ENCODE measurements at places on chromosomes 7 and 10. TPM values are rescaled to one million over a fixed set of nuclear protein-coding genes. Genes with fewer than 3 reads are reported as not detected.

GRCh38 chr7:29478687-29479240 lies 84.9 kb upstream of the PRR15 start:
- DNase-seq, result no peak

DNA sequence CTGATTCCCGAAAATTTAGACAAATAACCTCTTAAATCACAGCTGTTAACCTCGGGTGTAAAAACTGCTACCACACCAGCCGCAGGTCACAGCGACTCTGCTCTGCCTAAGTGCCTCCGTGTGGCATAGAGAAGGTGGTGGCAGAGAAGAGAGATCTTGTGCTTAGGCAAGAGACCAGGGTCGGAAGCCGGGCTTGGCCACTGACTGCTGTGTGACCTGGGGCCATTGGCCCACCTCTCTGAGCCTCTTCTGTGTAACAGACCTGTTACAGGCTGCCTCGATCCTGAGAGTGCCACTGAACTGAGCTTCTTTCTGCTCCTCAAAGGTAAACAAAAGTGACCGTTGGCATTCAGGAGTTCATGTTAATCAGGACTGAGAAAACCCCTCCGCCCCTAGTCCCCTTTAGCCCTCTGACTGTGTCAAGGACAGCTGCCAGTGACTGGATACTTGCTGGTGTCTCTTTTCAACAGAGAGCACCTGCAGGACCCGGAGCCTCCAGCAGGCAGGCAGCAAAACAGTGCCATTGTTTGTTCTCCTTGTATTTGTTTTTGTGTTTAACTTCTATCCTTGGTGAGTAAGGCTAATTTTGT lies 36.5 kb downstream of the ZMIZ1 start:
- DNase-seq, result no peak

- no peak for DNase-seq
These were observed 143.6 kb downstream of the GPR85 start for GRCh38 chr7:112942981-112943380.

DNA sequence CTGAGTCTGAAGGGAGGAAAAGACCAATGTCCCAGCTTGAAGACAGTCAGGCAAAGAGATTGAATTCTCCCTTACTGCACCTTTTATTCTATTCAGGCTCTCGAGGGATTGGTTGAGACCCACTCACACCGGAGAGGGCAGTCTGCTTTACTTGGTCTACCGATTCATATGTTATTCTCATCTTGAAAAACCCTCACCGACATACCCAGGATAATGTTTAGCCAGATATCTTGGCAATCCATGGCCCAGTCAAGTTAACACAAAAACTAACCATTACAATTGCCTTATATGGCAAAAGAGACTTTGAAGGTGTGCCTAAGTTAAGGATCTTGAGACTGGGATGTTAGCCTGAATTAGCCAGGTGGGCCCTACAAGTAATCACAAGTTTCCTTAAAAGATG lies 53.8 kb upstream of the BET1 start:
- DNase-seq, result no peak

EPHB6 gene
- not detected for total RNA-seq

IMPDH1 gene
- total RNA-seq, result 50.5 TPM

CTTNBP2 gene
- total RNA-seq, result 8.0 TPM

FEZF1 gene
- total RNA-seq, result not detected

SPDYE9 gene
- not detected for total RNA-seq

All from mammary epithelial cell (primary cell).